SIG-M5 (cell line): ENCODE measurements at places on chromosomes 2 and 18.

GRCh38 chr2:48120759-48121242, 214.5 kb upstream of the FBXO11 start:
- DNase-seq: peak; percentile 97

GRCh38 chr18:62875323-62875722, 160.0 kb downstream of the PHLPP1 start:
- DNase-seq: no peak

GRCh38 chr18:77038182-77038858, 94.3 kb downstream of the MBP start:
- no peak for DNase-seq

GRCh38 chr2:165876269-165876668, 77.3 kb downstream of the TTC21B start:
- no peak for DNase-seq

DNA sequence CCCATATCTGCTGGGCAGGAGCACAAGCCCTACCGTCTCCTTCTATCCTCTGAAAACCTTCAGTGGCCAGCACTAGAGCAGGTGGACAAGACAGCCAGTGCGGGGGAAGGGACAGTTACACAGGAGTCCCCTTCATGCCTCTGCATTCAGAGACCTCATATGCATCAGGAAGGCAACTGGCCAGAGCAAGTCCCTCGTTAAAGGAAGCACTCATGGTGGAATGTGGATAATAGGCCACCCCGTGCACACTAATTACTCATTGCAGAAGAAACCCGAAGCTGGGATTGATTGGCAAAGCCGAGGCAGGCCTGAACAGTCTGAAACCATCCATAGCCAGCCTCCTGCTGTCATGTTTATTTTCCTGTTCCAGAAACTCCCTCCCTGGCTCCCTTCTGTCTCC, 11.2 kb downstream of the KIAA2012 start:
- DNase-seq: no peak

GRCh38 chr2:239173301-239173700, 227.5 kb downstream of the HDAC4 start:
- no peak for DNase-seq

DNA sequence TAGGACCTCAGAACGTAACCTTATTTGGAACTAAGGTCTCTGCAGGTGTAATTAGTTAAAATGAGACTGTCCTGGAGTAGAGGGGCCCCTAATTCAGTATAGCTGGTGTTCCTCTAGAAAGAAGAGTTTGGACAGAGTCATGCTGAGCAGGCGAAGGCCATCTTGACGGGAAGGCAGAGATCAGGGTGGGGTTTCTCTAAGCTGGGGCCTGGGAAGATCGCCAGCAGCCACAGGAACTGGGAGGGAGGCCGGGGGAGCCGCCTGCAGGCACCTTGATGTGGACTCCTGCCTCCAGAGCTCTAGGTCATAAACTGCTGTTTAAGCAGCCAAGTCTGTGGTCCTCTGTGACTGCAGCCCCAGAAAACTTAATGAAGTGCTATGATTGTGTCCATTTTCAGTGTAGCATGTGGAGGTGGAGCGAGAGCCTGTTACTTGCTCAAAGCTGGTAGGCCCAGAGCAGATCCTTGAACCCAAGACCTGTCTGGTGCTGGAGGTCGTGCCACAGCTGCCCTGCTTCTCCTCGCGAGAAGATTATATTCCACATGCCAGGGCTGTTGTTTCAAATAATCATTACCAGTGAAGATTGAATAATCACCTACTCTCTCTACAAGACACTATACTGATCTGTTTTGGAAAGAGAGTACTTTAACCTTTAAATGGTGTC, 105.7 kb downstream of the TPO start:
- no peak for DNase-seq

GRCh38 chr2:220191031-220191430, 563.6 kb downstream of the SLC4A3 start:
- no peak for DNase-seq

DNA sequence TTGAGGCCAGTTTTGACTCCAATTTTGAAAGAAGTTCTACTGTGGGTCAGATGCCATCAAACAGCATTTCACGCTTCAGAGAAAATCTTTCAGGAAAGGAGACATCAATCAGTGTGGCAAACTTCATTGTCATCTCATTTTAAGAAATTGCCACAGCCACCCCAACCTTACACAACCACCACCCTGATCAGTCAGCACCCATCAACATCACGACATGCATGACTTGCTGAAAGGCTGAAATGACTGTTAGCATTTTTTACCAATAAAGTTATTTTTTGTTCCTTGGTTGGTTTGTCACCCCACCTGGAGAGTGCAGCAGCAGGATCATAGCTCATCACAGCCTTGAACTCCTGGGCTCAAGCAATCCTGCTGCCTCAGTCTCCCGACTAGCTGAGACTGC, 10.4 kb downstream of the DNAJC10 start:
- no peak for DNase-seq

GRCh38 chr2:229335877-229336346, 64.8 kb upstream of the PID1 start:
- no peak for DNase-seq

DNA sequence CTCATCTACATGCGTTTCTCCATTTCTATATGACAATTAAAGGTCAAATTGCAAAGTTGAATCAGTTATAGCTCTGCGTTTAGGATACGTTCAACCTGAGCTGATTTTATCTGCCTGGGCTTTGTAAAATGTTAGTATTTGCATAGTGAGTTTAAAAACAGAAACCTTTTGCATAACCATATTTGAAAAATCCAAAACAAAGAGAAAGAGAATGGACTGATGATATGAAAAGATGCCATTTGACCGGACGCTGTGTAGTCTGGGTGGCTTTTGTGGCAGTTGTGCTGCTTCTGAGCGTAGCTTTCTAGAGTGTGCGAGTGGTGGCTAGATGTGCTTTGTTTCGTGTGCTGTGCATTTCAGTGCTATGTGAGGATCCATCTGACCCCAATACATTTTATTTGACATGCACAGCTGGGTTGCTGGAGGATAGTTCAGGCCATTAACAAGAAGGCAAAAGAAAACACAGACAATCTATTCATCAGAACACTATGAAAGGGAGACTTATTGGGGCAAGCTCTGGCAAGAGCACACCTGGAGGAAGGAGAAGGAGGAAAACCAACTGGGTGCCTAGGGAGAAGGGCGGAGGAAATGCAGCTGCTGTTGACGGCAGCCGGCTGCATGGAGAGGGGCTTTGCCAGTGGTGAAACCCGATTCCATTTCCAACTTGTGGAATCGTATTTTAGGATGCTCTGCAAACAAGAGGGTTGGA, 126.8 kb downstream of the ACOXL start:
- DNase-seq: no peak

- no peak for DNase-seq
These were observed 157.1 kb downstream of the GALNT14 start for GRCh38 chr2:30981096-30981495.

GRCh38 chr2:176407706-176408105, 138.5 kb downstream of the MTX2 start:
- DNase-seq: no peak

- no peak for DNase-seq
These were observed 127.9 kb upstream of the THSD7B start for GRCh38 chr2:136637402-136637801.

GRCh38 chr2:105541189-105542050, 142.6 kb upstream of the FHL2 start:
- DNase-seq: no peak

- no peak for DNase-seq
These were observed 165.2 kb upstream of the APCDD1 start for GRCh38 chr18:10289251-10289650.

- DNase-seq: no peak
These were observed 275.9 kb downstream of the CDCA7 start for GRCh38 chr2:173630425-173631126.

- DNase-seq: no peak
These were observed 31.4 kb downstream of the NPPC start for GRCh38 chr2:231894566-231895380.

GRCh38 chr2:240472078-240472790, 36.8 kb downstream of the GPC1 start:
- no peak for DNase-seq

GRCh38 chr2:133817680-133818566, 249.7 kb upstream of the NCKAP5 start:
- DNase-seq: no peak

DNA sequence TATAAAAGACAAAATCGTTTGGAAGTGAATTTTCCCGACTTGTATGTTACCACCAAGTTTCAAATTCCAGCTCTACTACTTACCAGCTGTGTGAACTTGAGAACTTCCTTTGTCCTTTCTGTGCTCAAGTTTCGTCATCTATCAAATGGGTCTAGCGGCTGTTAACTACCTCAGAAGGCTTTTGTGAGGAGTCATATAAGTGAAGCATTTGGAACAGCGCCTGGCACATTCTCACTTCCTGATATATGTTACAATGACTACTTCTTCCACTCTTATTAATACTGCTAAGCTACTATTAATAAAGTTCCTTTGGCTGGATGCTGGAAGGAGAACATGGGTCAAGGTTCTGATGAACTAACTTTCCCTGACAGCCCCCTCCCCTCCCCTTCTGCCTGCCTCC, 104.5 kb downstream of the MEIS1 start:
- DNase-seq: no peak

GRCh38 chr2:3170792-3171455, 206.7 kb downstream of the EIPR1 start:
- no peak for DNase-seq

- DNase-seq: no peak
These were observed 603.6 kb upstream of the SALL3 start for GRCh38 chr18:78376046-78376445.

GRCh38 chr2:238696786-238697185, 151.1 kb upstream of the TWIST2 start:
- DNase-seq: no peak

GRCh38 chr2:182914852-182915251, 48.4 kb upstream of the FRZB start:
- no peak for DNase-seq
